ENCODE measurements at places on chromosomes 3 and 15. TPM values are rescaled to one million over a fixed set of nuclear protein-coding genes. Genes with fewer than 3 reads are reported as not detected.

The SLC49A4 gene
- total RNA-seq: 11.2 TPM

The RARRES1 gene
- 148 TPM for total RNA-seq

The SCN11A gene
- not detected for total RNA-seq

The GOLGA8S gene
- total RNA-seq: not detected

The TXNRD3 gene
- 10.4 TPM for total RNA-seq

The WNT5A gene
- 46.1 TPM for total RNA-seq

The CDHR4 gene
- total RNA-seq: not detected

The TMEM207 gene
- not detected for total RNA-seq

The CFAP91 gene
- total RNA-seq: not detected

The FBXO40 gene
- not detected for total RNA-seq

The PROK2 gene
- not detected for total RNA-seq

The CLDN18 gene
- not detected for total RNA-seq

The PSTPIP1 gene
- 0.18 TPM for total RNA-seq

The ITIH1 gene
- total RNA-seq: not detected

The C3orf62 gene
- 0.71 TPM for total RNA-seq

The PLA2G4D gene
- not detected for total RNA-seq

The ALPK3 gene
- total RNA-seq: under 0.01 TPM

The GOLGA8J gene
- not detected for total RNA-seq

The TM4SF18 gene
- not detected for total RNA-seq

The GORASP1 gene
- total RNA-seq: 32.6 TPM
